ENCODE measurements at places on chromosomes 1 and 21.
A peak's percentile ranks its signal among the peaks of the same experiment; 100 is the strongest.

GRCh38 chr1:154474802-154475201, 27.2 kb upstream of the TDRD10 start:
- no peak for DNase-seq

DNA sequence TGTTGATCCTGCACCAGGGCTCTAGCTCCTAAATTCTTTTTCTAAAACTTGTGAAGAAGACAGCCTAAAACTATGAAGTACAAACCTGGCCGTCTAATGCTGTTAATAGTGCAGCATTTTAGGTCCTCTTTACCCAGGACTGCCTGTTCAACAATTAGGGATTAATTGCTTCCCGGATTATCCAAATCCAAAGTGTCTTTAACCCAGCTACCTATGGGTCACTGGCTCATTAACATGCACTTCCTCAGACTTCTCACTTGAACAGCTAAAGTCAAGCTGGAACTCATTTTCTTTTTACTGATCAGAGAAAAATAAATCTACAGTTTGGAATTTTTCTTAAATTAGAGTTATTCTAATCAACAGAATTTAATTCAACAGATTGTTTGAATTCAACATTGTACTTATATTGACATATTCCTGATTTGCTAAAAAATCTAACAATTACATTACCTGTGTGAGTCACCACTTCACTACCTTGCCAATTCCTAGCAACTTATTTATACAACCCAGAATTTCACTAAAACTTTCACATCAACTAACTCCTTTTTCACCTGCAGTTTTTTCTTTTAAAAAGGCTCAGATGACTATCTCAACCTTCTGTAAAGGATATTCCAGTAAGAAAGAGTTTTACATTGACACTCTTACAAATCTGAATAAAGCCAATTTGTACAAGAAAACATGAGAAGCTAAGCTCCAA, 3.3 kb downstream of the HNRNPU start:
- DNase-seq = no peak

DNA sequence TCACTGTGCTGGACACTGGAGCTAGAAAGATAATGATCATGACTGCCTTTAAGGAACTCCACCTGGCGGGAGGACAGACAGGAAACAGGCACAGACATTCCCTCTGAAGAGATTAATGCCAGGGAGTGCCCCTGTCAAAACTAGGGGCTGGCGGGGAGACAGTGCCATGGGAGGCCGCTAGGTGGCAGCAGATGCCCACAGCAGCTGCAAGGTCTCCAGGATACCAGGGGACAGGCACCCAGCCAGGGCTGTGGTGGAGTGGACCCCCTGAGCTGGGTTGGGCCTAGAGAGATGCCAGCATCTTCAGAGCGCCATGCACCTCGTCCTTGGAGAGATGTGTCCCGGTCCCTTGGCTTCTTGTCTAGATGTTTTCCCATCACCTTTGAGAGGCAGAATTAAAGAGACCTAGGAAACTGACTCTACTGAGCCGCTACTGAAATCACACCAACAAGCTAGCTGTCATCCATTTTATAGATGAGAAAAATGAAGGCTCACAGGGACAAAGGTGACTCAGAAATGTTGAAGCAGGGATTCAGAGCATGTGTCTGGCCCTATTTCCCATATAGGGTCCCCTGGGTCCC, 3.6 kb downstream of the REN start:
- DNase-seq = peak; percentile 69

GRCh38 chr1:207649865-207650580, 5.1 kb downstream of the CR1L start:
- no peak for DNase-seq

DNA sequence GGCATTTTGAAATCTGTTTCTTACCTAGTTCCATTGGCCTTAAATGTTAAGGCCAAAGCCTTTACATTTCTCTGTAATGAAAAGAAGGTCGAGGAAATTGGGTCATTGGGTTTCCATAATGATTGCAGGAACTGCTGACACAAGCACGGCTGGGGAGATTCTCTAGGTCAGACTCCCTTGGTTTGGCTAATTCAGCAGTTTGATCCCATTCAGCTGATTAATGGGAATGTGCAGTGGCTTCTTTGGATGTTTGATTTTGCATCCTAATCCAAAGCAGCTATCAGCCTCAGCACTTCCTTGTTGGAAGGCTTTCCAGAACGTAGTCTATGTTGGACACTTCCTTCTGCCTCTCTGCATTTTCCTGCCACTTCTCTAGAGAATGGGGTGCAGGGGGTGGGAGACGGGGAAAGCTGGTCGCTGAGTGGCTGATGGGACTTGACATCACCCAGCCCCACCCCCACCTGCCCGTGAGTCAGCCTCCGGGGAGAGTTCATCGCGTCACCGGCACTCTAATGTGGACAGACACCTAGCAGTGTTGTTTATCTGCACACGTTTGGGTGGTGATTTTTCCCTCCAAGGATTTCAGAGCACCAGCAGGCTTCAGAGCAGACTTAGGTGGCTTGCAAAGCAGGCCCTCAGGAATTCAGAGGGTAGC, 5.4 kb downstream of the PSEN2 start:
- DNase-seq = no peak

GRCh38 chr1:3393024-3393986, 61.2 kb upstream of the ARHGEF16 start:
- DNase-seq = no peak

- no peak for DNase-seq
Measured at GRCh38 chr1:14919751-14920150, 233.8 kb upstream of the TMEM51 start.

GRCh38 chr21:46264690-46265144, 20.7 kb downstream of the MCM3AP start:
- DNase-seq = no peak

DNA sequence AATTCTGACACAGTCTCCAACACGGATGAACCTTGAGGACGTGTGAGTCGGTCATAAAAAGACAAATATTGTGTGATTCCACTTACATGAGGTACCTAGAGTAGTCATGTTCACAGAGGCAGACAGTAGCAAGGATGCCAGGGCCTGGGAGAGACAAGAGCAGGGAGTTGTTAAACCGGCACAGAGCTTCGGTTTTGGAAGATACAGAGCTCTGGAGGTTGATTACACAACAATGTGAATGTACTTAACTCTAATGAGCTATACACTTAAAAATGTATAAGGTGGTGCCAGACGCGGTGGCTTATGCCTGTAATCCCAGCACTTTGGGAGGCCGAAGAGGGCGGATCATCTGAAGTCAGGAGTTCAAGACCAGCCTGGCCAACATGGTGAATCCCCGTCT, 37.8 kb upstream of the NEK2 start:
- no peak for DNase-seq

DNA sequence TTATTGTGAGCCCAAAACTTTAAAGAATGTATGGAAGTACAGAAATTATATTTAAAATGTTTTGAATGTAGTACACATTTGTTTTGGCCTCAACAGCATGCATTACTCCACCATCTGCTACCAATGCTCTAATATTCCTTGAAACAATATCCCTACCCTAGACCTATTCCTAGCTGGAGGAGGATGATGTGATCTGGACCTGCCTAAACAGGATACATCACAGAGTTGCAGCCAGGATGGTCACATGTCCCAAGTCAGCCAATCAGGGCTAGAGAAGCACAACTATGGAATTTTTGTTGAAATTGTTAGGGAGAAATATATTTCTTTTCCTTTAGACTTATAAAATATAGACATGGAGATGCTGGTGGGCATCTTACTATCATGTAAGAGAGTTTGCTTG, 623.3 kb upstream of the NR5A2 start:
- no peak for DNase-seq
